ENCODE measurements at places on chromosomes 4 and X. TPM values are rescaled to one million over a fixed set of nuclear protein-coding genes. Genes with fewer than 3 reads are reported as not detected.

CT45A3 gene
- not detected for total RNA-seq

DDX53 gene
- total RNA-seq, result not detected

SPATA18 gene
- 1.2 TPM for total RNA-seq

ZMAT1 gene
- total RNA-seq, result 12.5 TPM

AP1S2 gene
- total RNA-seq, result 110 TPM

MAGEA12 gene
- not detected for total RNA-seq

Measured in temporal lobe (tissue), 4 donors.